Myocyte (in vitro differentiated cells): ENCODE measurements at places on chromosomes 11 and 22. TPM values are rescaled to one million over a fixed set of nuclear protein-coding genes. Genes with fewer than 3 reads are reported as not detected.

GRCh38 chr22:20145206-20145831, 5.5 kb downstream of the CCDC188 start:
- DNase-seq, result no peak

The HTR3A gene
- total RNA-seq, result not detected in 2 replicates

DNA sequence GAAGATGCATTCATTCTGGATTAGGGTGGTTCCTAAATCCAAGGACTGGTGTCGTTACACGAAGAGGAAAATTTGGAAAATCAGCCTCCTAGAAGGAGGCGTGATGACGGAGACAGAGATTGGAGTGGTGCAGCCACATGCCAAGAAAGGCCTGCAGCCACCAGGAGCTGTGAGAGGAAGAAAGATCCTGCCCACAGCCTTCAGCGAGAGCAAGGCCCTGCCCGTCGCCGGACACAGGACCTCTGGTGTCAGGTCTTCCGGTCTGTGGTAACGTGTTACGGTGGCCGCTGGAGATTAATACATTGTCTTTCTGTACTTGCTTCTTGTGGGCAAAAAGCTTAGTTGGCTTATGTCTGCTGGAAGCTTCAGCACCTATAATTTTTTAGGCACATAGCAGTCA, 1045.8 kb downstream of the BRD1 start:
- DNase-seq, result no peak

The SAA2 gene
- total RNA-seq, result not detected in 2 replicates

- no peak for DNase-seq
These were observed 29.6 kb downstream of the MARK2 start for GRCh38 chr11:63868399-63869064.

DNA sequence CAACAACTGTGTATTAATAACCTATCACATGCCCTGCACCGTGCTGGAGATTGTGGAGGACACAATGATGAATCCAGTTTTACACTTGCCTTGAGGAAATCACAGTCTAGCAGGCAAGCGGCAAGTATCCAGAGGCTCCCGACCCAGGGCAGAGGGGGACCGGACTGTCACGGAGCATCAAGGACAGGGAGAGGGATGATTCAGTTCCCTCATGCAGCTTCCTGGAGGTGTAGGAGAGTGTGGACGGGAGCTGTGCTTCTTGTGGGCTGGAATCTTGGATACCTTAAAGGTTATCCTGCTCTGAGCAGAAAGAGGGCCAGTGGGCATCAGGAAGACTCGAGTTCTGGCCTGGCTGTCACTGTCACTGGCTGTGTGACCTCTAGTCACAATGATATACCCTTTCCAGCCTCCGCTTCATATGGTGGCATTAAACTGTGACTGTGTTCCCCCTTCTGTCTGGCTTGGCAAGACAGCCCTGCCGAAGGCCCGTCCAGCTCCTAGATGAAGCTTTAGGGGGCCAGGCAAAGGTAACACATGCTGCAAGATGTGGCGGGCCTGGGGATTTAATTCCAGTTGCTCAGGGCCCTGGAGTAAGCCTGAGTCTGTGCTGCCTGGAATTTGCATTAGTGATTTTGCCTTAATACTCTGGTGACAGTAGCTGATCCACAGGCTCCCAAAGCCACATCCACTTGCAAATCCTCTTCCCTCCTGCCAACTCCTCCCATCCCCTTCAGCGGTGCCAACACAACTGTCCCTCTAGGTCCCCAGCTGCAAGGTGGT, 162.8 kb downstream of the DSCAML1 start:
- DNase-seq, result no peak

The NCAM1 gene
- 536 and 591 TPM in 2 replicates for total RNA-seq

GRCh38 chr11:68724293-68724692, 27.0 kb downstream of the TESMIN start:
- DNase-seq, result no peak

- no peak for DNase-seq
These were observed 40.3 kb upstream of the DAGLA start for GRCh38 chr11:61639816-61640443.

The OR51B5 gene
- 0.21 and 0.29 TPM in 2 replicates for total RNA-seq

The FAR1 gene
- 35.2 and 46.3 TPM in 2 replicates for total RNA-seq

GRCh38 chr11:108891909-108892511, 227.1 kb downstream of the DDX10 start:
- peak; percentile 51 for DNase-seq

- no peak for DNase-seq
These were observed 6.2 kb downstream of the SHISA8 start for GRCh38 chr22:41908411-41909309.

DNA sequence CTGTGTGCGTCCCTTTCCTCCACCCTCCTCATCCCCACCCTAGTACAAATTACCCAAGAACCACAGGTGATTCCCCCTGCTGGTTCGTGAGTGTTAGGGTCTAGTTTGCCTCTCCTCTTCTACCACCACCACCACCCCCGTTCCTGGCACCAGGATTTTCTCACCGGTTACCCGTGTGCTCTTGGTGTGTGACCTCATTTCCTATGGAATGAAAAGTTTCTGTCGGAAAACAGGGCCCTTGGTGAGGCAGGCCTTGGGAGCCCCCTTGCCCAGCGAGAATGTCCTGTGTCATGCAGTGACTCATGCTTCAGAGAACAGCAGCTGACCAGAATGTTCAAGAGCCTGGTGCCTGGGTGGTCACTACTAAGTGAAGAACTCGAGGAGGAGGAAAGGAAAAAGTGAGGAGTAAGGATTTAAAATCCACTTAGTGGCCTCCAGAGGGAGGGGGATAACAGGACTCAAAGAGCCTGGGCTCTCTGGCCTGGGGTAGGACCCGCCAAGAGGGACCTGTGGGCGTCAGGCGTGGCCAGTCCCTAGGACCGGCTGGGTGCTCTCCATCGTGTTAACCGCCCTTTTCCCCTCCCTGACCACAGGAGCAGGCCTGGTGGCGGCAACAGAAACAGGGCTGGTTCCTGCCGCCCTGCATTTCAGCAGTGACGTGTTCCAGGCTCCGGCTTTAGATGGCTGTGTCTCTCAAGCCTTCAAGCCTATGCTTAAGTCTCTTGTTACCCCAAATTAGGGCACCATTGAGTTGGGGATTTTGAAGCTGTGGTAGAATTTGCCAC, 30.2 kb downstream of the C22orf31 start:
- peak; percentile 95 for DNase-seq

GRCh38 chr22:31096657-31097279, 10.6 kb downstream of the SELENOM start:
- no peak for DNase-seq

DNA sequence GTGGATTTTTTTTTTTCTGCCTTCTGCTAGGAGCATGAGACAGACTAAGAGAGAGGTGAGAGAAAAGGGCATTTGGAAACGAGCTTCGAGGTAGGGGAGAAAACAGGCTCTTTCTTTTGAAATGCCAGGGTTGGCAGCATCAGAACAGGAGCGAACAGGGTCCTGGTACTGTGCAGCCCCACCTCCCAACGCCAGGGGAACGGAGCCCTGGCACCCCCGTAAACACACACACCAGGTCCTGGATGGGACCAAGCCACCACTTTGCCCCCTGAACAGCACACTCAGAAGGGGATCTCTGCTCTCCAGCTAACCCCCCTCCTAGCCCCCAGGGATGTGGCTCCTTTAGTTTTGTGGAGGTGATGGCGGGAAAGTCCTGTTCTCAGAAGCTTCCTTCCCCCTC, 127.1 kb downstream of the CTTN start:
- no peak for DNase-seq

- no peak for DNase-seq
These were observed 54.9 kb downstream of the CD6 start for GRCh38 chr11:61026121-61027031.

- peak; percentile 70 for DNase-seq
These were observed 105.1 kb downstream of the HIPK3 start for GRCh38 chr11:33362051-33362910.

The DSCAML1 gene
- not detected in 2 replicates for total RNA-seq

DNA sequence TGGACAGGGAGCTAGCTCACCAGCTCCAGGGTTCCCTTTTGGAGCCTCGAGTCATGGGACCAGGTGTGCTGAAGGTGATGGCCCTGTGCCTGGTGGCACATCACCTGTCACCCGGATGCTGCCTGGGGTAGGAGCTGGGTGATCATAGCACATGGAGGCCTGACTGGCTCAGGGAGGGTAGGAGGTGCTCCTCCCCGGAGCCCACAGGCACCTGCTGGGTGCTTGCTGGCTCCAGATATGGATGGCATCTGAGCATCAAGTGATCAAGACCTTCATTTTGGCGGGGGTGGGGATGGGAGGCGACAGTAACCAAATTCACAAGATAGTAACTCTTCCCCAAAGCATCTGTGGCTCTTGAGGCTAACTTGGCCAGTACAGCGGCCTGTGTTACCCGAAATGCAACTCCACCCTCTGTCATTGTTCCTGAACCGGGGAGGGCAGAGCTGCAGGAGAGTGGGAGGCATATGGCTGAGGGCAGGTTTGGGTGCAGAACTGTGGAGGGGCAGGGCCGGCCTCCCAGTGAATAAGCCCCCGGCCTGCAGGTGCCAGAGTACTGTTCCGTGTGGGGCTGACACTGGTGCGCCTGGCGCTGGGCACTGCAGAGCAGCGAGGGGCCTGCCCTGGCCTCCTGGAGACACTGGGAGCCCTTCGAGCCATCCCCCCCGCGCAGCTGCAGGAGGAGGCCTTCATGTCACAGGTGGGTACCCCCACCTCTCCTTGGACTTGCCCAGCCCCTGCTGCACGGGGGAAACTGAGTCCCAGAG, 4.7 kb downstream of the TBC1D10C start:
- no peak for DNase-seq

The THY1 gene
- total RNA-seq, result 107 and 112 TPM in 2 replicates

GRCh38 chr11:131823772-131824171, 453.4 kb downstream of the NTM start:
- no peak for DNase-seq

DNA sequence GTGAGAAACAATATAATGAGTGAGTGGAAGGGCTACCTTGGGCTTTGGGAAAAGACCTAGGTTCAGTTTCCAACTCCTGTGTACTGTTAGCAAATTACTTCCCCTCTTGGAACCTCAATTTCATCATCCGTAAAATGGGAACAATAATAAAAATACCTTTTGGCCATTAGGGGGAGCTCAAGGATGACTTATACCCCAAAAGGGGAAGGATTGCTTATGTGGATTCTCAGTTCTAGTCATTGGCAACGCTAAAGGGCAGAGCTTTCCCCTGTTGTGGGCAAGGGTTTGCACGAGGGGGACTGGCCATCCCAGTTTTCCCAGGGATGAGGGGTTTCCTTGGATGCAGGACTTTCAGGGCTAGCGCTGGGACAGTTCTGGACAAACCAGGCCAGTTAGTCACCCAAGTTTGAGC, 3.1 kb upstream of the COMMD9 start:
- peak; percentile 54 for DNase-seq

GRCh38 chr11:128733440-128734102, 39.7 kb downstream of the FLI1 start:
- DNase-seq, result no peak

GRCh38 chr11:1235901-1236315, 13.0 kb downstream of the MUC5B start:
- no peak for DNase-seq

DNA sequence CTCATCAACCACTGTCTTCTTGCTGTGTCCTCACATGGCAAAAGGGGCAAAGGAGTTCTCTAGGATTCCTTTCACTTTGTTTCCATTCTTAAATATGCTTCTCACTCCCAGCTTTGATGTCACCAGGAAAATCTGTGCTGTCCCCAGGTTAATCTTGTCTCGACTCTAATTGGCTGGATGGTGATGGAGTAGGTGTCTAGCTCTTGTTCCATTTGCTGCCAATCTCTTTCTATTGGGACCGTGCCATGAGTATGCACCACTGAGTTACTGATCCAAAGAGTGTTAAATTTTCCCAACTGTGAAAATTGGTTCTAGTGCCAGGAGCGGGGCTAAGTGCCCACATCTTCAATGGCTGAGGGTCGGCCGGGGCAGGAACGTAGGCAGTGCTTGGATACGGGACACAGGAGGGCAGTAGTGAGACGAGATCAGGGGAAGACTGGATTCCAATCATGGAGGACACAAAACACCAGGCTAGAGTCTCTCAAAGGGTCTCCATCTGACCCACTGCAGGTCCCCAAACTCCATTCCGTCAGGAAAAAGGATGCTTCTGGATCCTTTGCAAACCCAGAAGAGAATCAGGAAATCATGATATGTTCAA, 47.7 kb upstream of the CSNK2A3 start:
- no peak for DNase-seq

The MN1 gene
- total RNA-seq, result 1.8 and 2.4 TPM in 2 replicates

DNA sequence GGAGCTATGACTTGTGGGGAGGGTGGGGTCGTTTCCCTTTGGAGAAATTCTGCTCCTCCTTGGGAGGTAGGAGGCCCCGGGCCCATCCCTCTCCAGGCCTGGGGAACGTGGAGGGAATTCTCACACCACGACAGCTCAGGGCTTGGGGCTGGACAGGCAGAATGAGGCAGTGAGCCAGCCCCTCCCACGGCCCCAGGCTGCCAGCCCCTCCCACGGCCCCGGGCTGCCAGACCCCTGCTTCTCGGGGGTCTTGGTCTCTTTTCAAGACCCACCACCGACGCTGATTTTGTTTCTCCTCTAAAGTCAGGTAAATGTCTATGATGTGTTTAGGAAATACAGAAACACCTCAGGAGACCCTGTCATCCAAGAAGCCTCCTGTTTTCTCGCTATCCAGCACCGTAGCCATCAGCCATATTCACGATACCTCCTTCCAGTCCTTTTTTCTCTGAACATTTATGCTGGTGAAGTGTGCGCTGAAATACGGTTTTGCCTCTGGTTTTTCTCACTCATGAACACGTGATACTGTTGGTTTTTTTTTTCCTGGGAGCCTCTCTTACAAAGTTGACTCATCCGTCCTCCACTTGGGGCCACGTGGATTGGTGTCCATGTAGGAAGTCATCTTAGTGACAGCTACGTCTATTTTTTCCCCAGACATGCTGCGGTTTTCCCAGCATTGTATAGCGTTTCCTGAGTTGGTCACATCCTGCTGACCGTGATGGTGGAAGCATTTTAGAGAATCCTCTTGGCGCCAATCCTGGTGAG, 1219.6 kb downstream of the BRD1 start:
- DNase-seq, result no peak

- no peak for DNase-seq
These were observed 153.1 kb downstream of the BRD1 start for GRCh38 chr22:49674479-49675050.

The SVIP gene
- total RNA-seq, result 3.3 and 4.9 TPM in 2 replicates

- no peak for DNase-seq
These were observed 15.4 kb downstream of the MS4A13 start for GRCh38 chr11:60530454-60531100.

- no peak for DNase-seq
These were observed 1.0 kb downstream of the PHETA2 start for GRCh38 chr22:42074846-42075676.

- no peak for DNase-seq
These were observed 87.2 kb downstream of the ZNF280B start for GRCh38 chr22:22421392-22421791.

GRCh38 chr22:30190574-30190973, 56.0 kb downstream of the LIF start:
- no peak for DNase-seq

GRCh38 chr22:38737302-38738060, 18.3 kb downstream of the SUN2 start:
- no peak for DNase-seq
